ENCODE measurements at places on chromosomes 5 and 9. TPM values are rescaled to one million over a fixed set of nuclear protein-coding genes. Genes with fewer than 3 reads are reported as not detected.

GRCh38 chr9:534886-535285 lies 306.6 kb upstream of the DMRT1 start:
- DNase-seq, result no peak

The LURAP1L gene
- total RNA-seq, result not detected

GRCh38 chr5:4356201-4356600 lies 760.6 kb downstream of the IRX1 start:
- no peak for DNase-seq

- no peak for DNase-seq
Observed at GRCh38 chr5:139911425-139912120, 116.0 kb downstream of the PSD2 start.

- DNase-seq, result no peak
Observed at GRCh38 chr9:27090711-27091110, 18.3 kb upstream of the TEK start.

DNA sequence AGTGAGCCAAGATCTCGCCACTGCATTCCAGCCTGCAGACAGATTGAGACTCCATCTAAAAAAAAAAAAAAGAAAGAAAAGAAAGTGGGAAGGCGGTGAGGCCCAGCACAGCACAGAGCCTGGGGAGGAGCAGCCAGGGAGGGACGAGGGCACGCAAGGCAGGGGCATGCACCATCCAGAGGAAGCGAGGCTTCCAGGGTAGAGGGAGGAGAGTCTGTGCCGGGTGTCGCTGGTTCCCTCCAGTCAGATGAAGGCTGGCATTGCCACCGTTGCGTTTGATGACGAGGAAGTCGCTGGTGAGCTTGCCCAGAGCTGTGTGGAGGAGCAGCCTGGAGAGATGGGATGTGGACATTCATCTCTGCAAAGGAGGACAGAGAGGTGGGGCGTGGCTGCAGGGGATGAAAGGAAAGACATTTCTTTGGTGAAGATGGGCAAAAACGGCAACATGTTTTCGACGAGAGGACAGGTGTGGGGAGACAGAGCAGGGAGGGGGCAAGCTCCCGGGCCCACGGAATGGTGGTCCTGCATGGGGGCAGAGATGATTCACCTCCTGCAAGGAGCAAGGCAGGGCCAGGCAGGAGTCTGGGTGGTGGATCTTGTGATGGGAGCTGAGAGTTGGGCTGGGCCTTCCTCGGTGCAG lies 18.6 kb upstream of the OLFM1 start:
- peak; percentile 22 for DNase-seq

DNA sequence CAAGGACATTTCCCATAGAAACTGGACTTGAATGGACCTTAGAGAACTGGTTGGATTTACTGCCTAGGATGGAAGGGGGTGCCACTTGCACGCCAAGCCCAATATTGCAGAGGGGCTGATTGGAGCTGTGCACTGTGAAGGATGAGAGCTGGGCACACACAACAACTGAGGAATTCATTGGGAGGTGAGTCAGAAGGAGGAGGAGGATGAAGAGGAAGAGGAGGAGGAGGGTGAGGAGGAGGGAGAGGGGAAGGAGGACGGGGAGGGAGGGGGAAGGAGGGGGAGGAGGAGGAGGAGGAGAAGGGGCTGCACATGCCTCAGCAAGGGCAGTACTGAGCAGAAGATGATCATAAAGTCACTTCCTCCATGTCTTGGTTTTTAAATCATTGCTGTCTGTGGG lies 5.7 kb upstream of the ICE1 start:
- no peak for DNase-seq

The ELOVL7 gene
- 16.4 TPM for total RNA-seq

- DNase-seq, result no peak
Observed at GRCh38 chr9:85212209-85212608, 529.5 kb downstream of the AGTPBP1 start.

The LOX gene
- total RNA-seq, result 4.9 TPM

- DNase-seq, result no peak
Observed at GRCh38 chr5:40689438-40689837, 9.7 kb downstream of the PTGER4 start.

DNA sequence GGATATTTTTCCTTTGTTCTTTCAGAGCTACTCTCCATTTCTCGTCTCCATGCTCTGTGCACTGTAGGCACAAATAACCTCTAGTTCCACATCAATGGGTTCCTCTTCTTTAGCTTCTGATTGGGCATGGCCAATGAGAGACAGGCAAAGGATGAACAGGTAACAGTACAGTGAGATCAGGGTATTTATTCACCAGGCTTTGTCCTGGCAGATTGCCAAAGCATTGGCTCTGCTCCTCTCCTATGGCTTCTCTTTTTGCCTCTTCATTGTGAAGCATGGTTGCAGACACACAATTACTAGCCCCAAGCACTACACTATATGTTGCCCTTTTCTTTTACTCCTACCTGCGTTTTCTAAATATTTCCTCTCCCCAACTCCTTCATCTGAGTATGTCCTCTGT lies 215.1 kb upstream of the ARRDC3 start:
- no peak for DNase-seq

- DNase-seq, result no peak
Observed at GRCh38 chr9:2072752-2073405, 57.7 kb downstream of the SMARCA2 start.

DNA sequence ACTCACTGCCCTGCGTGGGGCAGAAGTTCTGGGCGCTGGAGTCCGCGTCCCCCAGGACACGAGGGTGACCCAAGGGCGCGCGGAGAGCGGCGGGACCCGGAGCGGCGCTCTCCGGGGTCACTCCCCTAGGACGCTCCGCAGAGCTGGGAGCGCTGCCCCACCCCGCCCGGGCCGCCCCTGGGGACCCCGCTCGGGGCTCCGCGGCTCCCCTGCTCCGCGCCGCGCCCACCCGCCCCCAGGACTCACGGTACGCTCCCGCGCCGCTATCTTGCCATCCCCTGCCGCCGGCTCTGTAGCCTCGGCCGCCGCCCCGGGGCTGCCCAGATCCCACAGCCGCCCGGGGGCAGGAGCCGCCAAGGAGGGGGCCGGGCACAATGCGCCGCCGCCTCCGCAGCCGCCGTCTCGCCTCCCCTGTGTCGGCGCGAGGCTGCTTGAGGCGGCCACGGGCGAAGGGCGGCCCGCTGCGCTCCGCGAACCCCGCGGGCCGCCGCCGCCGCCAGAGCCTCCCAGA lies 303 bp downstream of the LIFR start:
- DNase-seq, result no peak

GRCh38 chr9:122029898-122030297 lies 63.2 kb downstream of the TTLL11 start:
- no peak for DNase-seq

- DNase-seq, result no peak
Observed at GRCh38 chr9:69253057-69253456, 72.0 kb upstream of the ENTREP1 start.

DNA sequence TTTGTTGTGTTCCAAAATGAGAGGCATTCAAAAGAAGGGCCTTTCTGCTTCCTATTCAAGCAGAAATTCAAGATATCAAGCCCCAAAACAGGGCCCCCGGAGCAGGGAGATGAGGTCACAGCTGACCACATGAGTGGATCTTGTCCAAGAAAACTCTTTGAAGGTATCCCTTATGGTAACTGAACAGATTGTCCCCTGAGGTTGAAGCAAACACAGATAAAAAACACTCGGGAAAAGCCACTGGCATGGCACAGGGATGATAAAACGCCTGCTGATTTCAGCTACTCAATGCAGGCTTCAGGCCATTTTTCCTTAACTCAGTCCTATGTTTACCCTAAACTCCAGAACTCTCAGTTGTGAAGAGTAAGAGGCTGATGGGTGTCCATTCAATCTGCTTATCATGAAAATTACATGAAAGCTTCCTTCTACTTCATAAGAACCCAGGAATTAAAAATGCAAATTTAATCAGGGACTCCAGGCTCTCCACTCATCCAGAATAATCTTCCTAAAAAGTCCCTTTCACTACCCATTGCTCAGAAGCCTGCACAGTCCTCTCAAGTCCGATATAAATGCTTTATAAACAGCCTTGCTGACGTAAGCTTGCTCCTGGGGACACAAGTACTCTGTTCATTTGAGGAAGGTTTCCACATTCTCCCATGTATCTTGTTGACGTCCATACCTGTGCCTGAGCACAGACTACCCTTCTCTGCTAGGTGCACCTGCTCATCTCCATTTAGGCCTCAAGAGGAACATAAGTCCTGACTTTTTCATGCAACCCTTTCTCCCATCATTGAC lies 35.9 kb upstream of the SLC1A3 start:
- DNase-seq, result no peak

GRCh38 chr5:148443998-148444397 lies 60.2 kb downstream of the FBXO38 start:
- DNase-seq, result no peak

DNA sequence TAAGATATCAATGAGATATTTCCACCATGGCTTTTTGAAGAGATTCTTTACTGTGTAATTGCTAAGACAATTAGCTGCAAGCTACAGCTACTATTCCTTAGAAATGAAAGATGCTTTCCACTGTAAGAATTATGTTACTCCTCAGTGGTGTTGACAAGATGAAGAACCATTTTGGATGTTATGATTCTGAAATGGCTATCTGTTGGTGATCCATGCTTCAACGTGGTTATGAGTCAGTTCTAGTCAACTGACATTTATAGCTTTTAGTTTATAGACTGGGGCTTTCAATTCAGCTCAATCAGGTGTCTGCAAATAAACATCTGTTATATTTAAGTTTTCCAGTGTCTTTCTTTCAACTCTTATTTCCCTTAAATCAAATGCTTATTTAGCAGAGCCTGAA lies 93.7 kb downstream of the SGCD start:
- DNase-seq, result no peak

GRCh38 chr5:172455511-172456061 lies 1.3 kb upstream of the SH3PXD2B start:
- no peak for DNase-seq

- DNase-seq, result no peak
Observed at GRCh38 chr5:78829811-78830527, 155.1 kb downstream of the ARSB start.
